CD4-positive, alpha-beta T cell treated with Interleukin-6 at 100 ng/mL for 8 hours (primary cell): ENCODE measurements at places on chromosomes 2 and 18.

- no peak for DNase-seq
Measured at GRCh38 chr2:146370826-146371225, 1474.0 kb upstream of the ACVR2A start.

- DNase-seq = no peak
Measured at GRCh38 chr2:10369269-10370255, 66.9 kb downstream of the HPCAL1 start.

GRCh38 chr18:28399781-28400362, 222.9 kb upstream of the CDH2 start:
- no peak for DNase-seq

DNA sequence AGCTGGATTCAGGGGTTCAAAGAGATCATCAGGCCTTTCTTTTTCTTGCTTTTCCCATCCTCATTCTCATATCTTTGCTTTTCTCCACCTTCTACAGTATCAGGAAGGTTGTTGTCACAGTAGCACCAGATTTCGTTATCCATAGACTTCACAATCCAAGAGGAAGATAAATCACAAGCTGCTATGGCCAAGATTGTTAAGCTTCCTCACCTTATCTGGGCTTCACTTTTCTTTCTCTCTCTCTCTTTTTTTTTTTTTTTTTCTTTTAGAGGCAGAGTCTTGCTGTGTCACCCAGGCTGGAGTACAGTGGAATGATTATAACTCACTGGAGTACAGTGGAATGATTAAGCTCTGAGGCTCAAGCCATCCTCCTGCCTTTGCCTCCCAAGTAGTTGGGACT, 93.5 kb downstream of the TTC27 start:
- no peak for DNase-seq

- no peak for DNase-seq
Measured at GRCh38 chr2:80548469-80548868, 243.9 kb upstream of the LRRTM1 start.

- DNase-seq = no peak
Measured at GRCh38 chr2:239943991-239944631, 81.0 kb downstream of the NDUFA10 start.

DNA sequence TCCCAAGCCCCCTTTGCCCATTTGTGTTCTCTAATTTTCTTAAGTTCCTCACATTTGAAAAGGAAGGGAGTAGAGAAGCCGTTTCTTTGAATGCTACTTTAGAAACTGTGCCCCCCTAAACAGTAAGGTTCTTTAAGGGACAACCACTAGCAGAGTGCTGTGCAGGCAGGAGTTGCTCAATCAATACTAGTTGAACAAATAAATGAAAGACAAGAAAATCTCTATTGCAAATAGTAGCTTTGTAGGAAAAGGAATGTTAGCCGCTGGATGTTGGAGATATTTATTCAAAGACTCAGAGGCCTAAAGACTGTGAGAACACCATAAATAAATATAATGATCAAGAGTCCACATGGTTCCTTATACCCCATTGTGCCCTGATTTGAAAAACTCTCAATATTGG, 119.8 kb upstream of the SMAD7 start:
- no peak for DNase-seq

DNA sequence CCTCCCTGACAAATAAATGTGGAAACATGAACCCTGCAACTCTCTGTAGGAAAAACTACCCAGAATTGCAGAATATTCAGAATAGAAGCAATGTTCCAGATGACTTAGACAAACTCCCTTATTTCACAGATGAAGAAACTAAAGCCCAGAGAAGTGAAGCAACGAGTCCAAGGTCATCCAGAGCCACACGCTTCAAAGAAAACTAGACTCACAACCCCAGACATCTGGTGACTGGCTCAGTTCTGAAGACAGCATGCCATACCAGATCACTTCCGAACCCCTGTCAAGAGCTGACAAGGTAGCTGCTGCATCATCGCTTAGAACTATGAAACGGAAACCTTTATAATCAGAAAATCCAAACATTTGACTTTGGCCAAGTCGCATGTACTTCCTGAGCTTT, 101.3 kb downstream of the PID1 start:
- no peak for DNase-seq

- DNase-seq = no peak
Measured at GRCh38 chr2:182521453-182522404, 94.9 kb upstream of the PDE1A start.

- DNase-seq = no peak
Measured at GRCh38 chr2:119240311-119241204, 16.9 kb downstream of the STEAP3 start.

DNA sequence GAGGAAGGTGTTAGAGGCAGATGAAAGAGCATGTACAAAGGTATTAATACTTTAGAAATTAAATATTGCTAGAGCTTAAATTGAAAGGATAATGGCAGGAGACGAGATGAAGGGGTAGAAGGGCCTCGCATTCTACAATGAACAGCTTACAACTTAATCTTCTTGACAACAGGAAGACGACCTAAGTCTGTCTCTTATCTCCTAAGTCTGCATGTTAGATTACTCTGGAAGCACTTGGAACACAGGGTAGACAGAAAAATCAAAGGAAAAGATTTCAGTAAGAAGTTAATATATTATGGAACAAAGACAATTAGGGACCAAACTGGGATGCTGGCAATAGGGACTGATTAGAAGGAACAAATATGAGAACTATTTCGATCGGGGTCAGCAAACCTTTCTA, 34.9 kb downstream of the SMC6 start:
- DNase-seq = no peak

DNA sequence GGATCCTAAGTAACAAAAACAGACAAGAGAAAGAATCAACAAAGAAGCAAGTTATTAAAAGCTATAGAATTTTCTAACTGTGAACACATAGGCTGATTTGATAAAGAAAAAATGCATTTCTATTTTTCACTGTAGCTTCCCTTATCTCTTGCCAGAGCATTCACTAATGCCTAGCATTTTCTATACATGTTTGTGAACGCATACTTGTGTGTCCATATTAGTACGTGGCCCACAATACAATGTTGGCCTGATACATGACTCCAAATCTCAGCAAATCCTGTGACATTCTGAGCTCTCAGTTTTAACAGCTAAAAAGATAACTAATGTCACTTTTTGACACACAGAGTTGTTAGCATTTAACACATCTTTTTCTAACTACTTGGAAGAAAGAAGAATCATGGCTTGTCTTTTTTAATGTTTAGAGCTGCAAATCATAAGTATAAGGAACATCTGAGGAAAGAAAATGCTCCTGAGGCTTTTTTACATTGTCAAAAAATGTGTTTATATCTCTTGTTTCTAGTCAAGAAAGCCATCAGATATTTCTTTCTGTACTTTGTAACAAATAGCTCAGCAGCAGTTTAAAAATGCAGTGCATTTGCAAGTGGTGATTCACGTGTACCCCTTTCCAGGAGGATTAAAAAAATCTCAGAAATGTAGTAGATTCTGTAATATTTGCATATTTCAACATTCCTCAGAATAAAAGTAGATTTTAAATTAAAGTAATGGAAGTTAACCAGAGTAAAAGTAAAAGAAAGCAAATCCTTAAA, 1646.8 kb upstream of the TMEFF2 start:
- DNase-seq = no peak

GRCh38 chr2:29053223-29053622, 21.1 kb downstream of the PCARE start:
- DNase-seq = no peak

- no peak for DNase-seq
Measured at GRCh38 chr2:62525549-62526269, 19.7 kb upstream of the TMEM17 start.

- DNase-seq = no peak
Measured at GRCh38 chr2:191115804-191116203, 35.0 kb downstream of the STAT4 start.
